WTC11 (cell line): ENCODE measurements at places on chromosomes 5 and 9. TPM values are rescaled to one million over a fixed set of nuclear protein-coding genes. Genes with fewer than 3 reads are reported as not detected.

- no peak for DNase-seq
These were observed 685.8 kb downstream of the MAT2B start for GRCh38 chr5:164191240-164191639.

- DNase-seq: no peak
These were observed 104.9 kb downstream of the PAM start for GRCh38 chr5:102860035-102860434.

DNA sequence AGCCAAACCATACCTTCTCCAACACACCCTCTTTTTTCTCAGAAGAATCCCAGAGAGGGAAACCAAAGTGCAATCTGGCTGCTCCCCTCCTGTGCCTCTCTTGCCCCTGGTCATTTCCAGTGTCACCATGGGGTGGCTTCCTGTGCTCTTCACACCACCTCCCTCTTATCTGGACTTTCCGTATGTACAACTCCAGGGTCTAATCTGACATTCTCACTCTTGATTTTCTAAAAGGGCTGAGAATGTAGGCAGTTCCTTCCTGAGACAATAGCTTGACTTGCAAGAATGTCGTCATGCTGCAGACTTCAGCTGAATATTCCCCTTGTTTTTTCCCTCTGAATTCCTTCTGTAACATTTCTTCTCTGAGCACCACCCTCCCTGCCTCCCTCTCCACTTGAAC lies 110.2 kb downstream of the FBXL7 start:
- DNase-seq: no peak

- peak; percentile 26 for DNase-seq
These were observed 368 bp downstream of the SURF1 start for GRCh38 chr9:133355881-133356357.

DNA sequence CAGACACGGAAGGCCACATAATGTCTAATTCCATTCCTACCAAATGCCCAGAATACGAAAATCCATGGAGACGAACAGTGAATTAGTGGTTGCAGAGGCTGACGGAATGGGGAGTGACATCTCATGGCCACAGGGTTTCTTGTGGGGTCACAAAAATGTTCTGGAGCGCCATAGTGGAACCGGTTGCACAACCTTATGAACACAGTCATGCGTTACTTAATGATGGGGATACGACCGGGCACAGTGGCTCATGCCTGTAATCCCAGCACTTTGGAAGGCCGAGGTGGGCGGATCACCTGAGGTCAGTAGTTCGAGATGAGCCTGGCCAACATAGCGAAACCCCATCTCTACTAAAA lies 26.0 kb upstream of the TTLL11 start:
- DNase-seq: no peak

GRCh38 chr5:134506054-134507039 lies 19.1 kb upstream of the JADE2 start:
- peak; percentile 69 for DNase-seq

DNA sequence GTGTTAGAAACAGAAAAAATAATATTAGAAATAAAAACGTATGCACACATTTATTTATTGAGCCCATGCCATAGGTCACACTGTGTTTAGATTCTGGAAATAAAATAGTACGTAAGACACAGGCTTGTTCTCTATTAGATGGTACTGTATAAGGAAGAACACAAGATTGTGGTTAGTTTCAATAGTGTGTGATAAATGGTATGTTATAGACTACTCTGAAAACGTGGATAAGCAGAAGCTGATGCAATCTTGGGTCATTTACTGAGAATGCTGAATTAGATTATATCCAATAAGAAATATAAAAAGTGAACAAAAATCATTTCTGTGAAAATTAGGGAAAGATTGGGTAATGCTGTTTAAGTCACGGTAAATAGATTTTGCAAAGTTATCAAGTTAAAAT lies 1456.4 kb upstream of the ACO1 start:
- DNase-seq: no peak

DNA sequence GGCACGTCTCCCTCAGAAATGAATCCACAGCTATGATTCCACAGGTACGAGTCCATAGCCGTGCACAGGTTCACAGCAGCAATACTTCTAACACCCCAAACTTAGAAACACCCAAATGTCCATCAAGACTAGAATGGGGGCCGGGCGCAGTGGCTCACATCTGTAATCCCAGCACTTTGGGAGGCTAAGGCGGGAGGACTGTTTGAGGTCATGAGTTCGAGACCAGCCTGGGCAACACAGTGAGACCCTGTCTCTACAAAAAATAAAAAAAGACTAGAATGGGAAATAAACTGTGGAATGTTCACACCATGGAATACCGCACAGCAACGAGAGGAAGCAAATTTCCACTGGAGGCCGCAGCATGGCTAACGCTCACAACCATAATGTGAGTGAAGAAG lies 4.3 kb upstream of the DOLPP1 start:
- DNase-seq: no peak

Gene GPX8
- 30.6 to 39.2 TPM (median 33.7 TPM) in 3 replicates for total RNA-seq

Gene CTNND2
- total RNA-seq: 8.6 to 11.9 TPM (median 10.4 TPM) in 3 replicates

Gene MCIDAS
- total RNA-seq: 0.20 TPM in 1 of 3 replicates, not detected in the others

Gene BTNL8
- total RNA-seq: 0.48 to 0.96 TPM (median 0.85 TPM) in 3 replicates

Gene FAM170A
- not detected in 3 replicates for total RNA-seq

Gene HMMR
- total RNA-seq: 69.1 to 78.5 TPM (median 73.3 TPM) in 3 replicates

Gene CA9
- total RNA-seq: 1.0 to 2.1 TPM (median 1.4 TPM) in 3 replicates
